ENCODE measurements at places on chromosomes 16 and 17.

DNA sequence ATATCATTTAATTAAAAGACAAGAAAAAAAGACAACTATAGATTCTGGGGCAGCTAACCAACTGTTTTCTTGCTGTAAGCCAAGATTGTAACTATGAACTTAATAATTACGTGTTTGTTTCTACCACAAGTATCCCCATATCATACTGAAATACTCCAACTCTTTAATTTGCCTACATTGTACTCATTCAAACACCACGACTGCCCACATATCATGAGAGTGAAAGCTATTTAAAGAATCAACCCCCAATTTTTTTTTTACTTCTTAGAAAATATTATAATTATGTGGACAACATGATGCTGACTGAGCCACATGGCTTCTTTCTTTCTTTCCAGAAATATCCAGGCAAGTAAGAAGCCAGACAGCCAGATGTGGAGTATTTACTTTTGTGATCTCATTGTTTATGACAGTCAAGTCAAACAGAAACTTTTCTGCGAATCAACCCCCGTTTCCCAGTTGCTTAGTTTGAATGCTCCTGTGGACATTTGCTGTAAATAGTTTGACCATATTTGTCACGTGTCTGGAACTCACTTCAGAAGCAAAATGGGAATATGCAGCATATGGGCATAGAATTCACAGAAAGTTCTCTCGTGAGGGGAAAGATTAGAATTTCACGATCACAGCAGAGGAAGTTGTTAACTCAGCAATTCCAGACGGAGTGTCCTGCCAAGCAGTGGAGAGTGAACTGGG is 126.8 kb upstream of the PSMD7 start:
- no peak for DNase-seq

- DNase-seq = no peak
These were observed 6.3 kb upstream of the TBCD start for GRCh38 chr17:82745524-82745923.

- no peak for DNase-seq
These were observed 14.6 kb upstream of the SPHK1 start for GRCh38 chr17:76369804-76370203.

DNA sequence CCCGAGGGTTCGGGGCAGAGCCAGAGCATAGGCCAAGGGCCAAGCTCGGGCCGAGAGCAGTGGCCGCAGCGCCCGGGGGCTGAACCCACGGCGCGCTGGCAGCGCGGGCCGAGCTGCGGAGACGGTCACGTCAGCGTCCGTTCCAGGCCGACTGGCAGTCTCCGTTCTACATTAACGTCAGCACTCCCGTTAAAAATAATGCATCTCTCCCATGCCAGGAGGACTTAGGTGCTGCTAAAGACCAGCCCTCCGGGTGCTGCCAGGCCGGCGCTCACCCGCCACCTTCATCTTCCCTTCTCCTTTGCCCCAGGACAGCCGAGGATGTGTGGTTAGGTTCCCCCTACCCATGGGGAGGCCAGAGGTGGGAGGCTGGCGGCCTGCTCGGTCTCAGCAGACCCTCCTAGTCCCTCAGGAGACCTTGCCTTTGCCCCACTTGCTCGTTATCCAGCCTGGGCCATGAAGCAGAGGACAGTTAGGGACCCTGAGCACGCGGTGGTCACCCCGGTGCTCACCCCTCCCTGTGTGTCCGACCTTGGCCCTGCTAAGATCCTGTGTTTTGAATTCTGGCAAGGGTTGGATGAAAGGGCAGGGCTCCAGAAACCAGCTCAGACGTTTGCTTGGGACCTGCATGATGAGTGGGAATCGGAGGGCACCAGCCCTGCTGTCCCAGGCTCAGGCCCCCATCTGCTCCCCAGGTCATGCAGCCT is 572 bp downstream of the MPG start:
- DNase-seq = no peak

DNA sequence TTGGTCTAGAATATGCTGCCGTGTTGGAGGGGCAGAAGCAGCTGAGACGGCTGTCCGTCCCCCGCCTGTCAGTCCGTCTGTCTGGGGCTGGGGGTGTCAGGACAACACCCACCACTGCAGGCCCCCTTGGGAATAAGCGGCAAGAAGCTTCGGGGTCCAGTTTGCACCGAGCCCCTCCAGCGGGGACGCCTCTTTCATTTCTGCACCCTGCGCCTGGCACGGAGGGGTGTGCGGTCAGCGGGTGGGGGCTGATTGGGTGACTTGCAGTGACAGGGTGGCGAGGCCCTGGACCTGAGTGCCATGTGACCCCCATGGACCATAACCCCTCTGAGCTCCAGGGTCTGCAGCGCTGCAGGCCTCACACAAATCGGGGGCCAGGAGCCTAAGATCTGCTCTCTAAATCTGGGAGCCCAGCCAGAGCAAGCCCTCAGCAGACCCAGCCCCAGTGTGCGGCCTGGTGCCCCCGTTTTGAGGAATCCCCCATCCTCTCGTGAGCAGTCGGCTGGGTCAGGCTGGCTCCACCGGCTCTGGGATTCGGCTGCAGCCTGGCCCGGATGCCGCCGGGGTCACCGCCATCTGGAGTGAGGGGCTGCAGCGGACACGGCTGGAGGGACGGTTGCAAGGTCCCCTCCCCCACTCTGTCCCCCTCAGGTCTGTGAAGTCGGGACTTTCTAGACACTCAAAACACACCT is 8.3 kb downstream of the CBFA2T3 start:
- no peak for DNase-seq

- DNase-seq = no peak
These were observed 131.0 kb downstream of the C16orf78 start for GRCh38 chr16:49504626-49505025.

GRCh38 chr16:79320956-79321355 is 279.6 kb downstream of the MAF start:
- no peak for DNase-seq

- DNase-seq = no peak
These were observed 148.4 kb upstream of the FAM20A start for GRCh38 chr17:68749349-68750207.

GRCh38 chr17:13400491-13400890 is 201.2 kb downstream of the HS3ST3A1 start:
- DNase-seq = no peak

DNA sequence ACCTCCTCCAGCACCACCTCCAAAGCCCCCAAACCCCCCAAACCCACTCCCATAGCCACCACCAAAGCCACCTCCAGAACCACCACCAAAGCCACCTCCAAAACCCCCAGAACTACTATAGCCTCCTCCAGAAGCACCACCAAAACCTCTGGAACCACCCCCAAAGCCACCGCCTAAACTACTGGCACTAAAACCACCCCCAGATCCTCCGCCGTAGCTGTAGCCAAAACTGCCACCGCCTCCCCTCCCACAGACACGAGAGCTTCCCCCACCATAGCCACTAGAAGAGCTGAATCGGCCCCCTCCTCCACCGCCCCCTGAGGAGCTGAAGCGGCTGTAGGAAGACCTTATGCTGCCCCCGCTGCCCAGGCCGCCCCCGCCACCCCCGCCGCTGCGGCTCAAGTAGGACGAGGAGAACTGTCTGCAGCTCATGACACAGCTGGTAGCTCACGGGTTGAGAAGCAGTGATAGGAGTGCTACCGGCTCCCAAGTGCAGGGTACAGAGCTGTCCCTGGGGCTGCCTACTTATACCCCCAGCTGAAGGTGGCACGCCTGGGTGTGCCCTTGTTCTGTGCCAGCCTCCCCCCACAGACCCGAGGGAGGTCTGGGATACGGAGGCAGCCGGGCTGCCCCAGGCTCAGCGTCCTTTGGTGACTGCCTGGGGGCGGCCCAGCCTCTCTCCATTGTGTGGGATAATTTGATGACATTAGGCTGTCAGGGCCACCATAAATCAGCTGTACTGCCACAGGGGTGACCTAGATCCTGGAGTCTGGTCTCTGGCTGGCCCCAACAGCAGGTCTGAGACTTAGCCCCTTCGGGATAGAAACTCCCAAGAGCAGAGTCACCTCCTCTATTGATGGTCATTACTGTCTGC is at the start of gene KRT9:
Gene KRT9, minus strand, starts transcription at position 499 of the 874 bp plus-strand sequence. Its CDS starts 67 bp downstream, at position 432.
- DNase-seq = no peak

GRCh38 chr16:22188595-22189442 is 17.3 kb upstream of the EEF2K start:
- peak; percentile 72 for DNase-seq

DNA sequence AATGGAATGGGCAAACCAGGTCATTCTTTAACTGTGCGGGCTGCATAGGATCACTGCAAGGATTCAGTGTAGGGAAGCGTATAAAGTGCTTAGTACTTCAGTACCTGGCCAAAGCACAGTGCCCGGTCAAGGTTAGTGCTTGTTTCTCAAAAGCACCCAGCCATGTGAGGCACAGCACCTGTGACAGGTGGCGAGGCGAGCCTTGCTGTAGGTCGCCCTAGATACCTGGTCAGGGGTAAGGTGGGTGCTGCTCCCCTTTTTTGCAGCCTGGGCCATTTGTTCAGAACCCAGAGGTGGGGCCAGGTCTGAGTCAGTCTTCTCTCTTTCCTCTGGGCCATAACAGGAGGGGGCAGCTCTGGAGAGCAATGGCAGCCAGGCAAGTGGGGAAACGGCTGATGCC is 172.0 kb downstream of the IRF8 start:
- DNase-seq = no peak

DNA sequence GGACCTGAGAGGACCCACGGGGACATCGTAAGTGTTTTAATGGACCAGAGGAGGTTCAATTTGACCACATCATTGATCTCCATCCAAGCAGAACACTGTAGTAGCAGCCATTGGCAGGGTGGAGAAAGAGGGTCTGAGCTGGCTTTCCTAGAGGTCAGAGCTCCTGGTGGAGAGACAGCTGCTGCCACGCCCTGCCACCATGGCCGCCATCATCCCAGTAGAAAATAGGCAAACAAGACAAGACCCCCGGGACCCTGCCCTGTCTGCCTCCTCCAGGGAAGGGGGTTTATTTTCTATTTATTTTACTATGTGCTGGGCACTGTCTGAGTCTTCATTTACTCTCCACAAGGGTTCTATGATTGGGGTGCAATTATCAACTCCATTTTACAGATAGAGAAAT is 11.4 kb upstream of the ITGA3 start:
- no peak for DNase-seq

GRCh38 chr17:81960130-81960958 is 643 bp downstream of the NOTUM start:
- DNase-seq = no peak

GRCh38 chr17:82985973-82986372 is 93.4 kb upstream of the METRNL start:
- DNase-seq = no peak

GRCh38 chr16:10188236-10188635 is 6.0 kb upstream of the GRIN2A start:
- no peak for DNase-seq

DNA sequence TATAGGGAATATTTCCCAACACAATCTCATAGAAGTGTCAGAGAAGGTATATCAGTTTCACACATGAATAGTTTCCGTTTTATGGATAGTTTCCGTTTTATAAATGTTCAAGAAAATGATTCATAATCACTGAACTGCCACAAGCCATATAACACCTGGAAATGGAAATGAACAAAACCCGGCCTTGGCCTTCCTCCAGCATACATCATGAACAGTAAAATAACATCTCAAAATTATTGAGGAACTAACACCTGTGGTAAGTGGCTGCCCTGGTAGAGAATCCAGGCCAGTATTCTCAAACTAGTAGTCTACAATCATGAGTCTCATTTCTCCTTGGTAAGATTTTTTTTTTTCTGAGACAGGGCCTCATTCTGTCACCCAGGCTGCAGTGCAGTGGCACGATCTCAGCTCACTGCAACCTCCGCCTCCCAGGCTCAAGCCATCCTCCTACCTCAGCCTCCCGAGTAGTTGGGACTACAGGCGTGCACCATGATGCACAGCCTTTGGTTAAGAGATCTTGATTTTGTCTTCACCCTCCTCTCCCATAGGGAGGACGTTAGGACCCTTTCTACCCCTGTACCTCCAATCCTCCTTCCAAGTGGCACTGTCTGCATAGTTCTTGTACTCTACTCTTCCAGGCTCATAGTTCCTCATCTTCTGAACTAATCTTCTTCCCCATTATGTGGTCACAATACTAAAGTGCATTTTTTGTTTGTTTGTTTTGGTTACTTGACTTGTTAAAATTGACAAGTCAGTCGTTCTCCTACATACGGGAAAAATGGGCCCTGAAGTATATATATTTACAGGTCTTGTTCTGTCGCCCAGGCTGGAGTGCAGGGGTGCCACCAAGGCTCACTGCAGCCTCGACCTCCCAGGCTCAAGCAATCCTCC is 15.0 kb upstream of the RGS9 start:
- no peak for DNase-seq

DNA sequence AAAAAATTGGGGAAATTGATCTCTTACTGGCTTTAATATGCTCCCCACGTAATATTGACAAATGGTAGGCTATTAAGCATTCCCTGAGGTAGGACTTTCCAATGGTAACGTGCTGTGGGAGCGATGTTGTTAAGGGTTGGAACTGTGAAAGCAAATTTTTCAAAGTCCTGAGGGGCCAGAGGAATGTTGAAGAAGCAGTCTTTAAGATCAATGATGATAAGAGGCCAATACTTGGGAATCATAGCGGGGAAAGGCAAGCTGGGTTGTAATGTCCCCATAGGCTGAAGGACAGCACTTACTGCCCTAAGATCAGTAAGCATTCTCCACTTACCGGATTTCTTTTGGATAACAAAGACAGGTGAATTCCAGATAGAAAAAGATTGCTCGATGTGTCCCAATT is 69.6 kb upstream of the ARL4D start:
- DNase-seq = no peak

- no peak for DNase-seq
These were observed 9.9 kb upstream of the TMIGD1 start for GRCh38 chr17:30343796-30344195.

GRCh38 chr16:22358000-22358399 is 16.4 kb downstream of the CDR2 start:
- no peak for DNase-seq

- no peak for DNase-seq
These were observed 13.1 kb downstream of the DCAF7 start for GRCh38 chr17:63563339-63563738.

DNA sequence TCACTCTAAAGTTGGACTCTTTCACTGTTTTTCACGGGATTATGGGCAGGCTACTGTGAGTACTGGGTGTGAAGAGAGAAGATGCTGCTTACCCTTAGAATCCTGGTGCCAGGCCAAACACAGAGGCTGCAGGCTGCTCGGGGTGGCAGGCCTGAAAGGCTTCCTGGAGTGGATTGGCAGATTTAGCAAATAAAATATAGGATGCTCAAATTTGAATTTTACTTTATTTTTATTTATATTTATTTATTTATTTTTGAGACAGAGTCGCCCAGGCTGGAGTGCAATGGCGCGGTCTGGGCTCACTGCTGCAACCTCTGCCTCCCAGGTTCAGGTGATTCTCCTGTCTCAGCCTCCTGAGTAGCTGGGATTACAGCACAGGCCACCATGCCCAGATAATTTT is 14.9 kb upstream of the STAC2 start:
- no peak for DNase-seq

GRCh38 chr17:77676237-77676661 is 282.3 kb upstream of the TNRC6C start:
- DNase-seq = no peak

DNA sequence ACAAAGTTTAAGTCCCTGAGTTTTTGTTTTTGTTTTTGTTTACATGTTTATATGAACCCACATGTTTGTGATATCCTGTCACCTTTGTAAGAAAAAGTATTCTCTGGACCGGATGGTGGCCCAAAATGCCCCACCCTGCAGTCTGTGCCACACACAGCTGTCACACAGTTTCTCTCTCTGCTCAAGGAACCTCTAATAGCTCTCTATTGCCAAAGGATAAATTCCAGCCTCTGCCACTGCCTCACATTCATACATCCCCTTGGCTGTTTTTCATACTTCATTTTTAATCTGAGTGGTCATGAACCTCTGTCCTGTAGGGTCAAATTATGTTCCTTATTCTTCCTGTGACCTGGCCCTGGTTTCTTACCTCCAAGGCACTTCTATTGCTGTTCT is 520.3 kb upstream of the CDH5 start:
- no peak for DNase-seq

- no peak for DNase-seq
These were observed 5.6 kb downstream of the BAIAP3 start for GRCh38 chr16:1338855-1339675.
